Stimulated activated CD8-positive, alpha-beta memory T cell treated with anti-CD3 and anti-CD28 coated beads, Interleukin-2, amount 100 ng/mL, for 48 hours (primary cell): ENCODE measurements at places on chromosomes 4 and X.

DNA sequence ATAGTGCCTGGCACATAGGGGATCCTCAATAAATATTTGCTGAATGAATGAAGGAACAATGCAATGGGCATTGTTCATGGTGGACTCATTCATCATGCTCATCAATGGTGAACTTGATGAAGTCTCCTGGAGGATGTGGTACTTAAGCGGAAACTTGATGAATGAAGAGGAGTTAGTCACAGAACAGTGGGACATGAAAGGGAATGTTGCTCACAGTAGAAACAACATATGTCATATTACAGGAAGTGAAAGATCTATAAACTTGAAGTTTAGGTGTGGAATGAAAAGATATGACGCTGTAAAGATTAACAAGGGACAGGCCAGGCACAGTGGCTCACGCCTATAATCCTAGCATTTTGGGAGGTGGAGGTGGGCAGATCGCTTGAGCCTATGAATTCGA lies 224.1 kb downstream of the PPP3CA start:
- no peak for DNase-seq

- DNase-seq: no peak
Measured at GRCh38 chr4:168380290-168380689, 61.7 kb upstream of the DDX60 start.

DNA sequence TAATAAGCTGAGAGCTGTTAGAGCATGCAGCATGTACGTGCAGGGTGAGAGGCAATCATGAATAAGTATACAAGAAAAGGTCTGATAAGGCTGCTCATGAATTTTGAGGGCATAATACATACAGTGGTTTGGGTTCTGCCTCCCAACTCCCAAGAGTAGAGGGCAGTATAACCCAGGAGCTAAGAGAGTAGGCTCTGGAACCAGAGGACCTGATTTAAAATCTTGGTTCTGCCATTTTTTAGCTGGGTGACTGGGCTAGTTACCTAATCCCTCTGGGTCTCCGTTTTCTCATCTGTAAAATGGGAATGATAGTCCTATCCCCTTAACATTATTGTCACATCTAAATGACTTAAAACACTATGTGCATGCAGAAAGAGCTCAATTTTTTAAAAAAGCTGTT lies 85.3 kb downstream of the LNX1 start:
- DNase-seq: no peak

- DNase-seq: no peak
Measured at GRCh38 chr4:114811564-114812301, 213.1 kb downstream of the UGT8 start.

- DNase-seq: no peak
Measured at GRCh38 chr4:100517864-100518341, at the start of gene EMCN. EMCN (minus strand) TSS chr4:100518022; CDS start chr4:100517914, 108 bp downstream.
